MCF 10A (cell line): ENCODE measurements at places on chromosomes 5 and 9.

GRCh38 chr9:35079041-35079425, 709 bp downstream of the FANCG start:
- no peak for DNase-seq

DNA sequence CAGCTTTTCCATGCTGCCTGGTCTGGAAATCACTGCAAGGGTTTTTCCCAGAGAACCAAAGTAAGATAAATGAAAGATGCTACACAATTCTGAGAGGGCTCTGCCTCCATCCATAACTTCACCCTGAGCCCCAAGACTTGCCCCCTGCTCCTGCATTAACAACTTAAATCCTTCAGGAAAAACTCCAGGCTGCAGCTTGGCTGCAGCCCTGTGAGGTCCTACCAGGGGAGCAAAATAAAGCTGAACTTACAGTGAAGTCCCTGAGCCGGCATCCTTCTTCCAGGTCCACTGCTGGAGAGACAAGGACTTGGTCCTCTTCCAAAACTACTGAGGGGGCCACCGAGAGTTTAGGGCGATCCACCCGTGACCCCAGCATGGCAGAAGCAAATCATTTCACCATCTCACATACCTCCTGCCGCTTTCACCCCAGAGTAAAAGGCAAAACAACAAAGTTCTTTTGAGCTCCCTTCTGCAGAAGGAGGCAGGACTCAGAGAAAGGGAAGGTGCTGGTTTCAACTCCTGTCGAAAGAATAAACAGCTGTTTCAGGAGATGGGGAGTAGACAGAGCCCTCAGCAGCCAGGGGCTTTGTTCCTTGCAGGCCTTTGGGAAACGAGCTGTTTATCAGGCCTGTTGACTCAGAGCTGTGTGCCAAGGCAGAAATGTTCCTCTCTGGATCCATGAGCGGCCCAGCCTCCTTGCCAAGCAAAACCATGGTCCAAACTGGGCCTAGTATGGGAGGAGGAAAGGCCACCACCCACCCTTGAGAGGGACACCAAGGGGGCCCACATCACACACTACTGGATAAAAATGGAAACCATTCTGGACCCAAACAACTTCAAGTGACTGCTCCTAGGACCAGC, 20.6 kb downstream of the GGTA1 start:
- DNase-seq, result no peak

GRCh38 chr9:129225815-129226214, 47.8 kb upstream of the IER5L start:
- peak; percentile 68 for DNase-seq

DNA sequence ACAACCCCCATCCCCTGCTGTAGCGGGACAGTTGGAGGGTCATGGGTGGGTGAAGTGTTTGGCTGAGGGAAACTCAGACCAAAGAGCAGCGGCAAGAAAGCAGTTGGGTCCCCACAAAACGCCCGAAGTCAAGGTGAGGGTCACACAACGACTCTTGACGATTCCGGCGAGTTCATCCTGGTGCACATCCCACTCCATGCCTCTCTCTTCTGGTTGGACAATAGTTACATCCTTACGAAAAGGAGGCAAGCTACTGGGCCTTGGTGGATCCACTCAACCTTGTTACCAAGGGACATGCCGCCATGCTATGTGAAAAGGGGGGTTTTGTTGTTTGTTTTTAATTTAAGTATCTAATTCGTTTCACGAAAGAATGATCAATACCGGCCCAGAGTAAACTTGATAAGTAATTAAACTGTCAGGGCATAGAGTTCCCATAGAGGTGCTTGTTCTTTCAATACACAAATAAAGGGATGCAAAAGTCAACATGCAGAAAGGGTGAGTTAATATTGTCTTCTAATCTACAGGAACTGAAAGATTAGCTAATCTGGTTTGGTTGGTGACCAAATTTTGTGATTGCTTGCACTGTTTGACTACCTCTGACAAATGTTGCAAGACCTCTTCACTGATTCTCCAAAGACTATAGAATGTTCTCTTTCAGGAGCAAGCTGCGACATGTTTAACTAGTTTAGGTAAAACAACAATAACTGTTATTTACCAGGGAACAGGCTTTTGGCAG, 732 bp upstream of the SMIM15 start:
- DNase-seq, result peak; percentile 48

GRCh38 chr9:111051400-111051799, 13.1 kb upstream of the LPAR1 start:
- DNase-seq, result no peak

GRCh38 chr9:137671721-137672120, 52.9 kb downstream of the EHMT1 start:
- DNase-seq, result no peak

DNA sequence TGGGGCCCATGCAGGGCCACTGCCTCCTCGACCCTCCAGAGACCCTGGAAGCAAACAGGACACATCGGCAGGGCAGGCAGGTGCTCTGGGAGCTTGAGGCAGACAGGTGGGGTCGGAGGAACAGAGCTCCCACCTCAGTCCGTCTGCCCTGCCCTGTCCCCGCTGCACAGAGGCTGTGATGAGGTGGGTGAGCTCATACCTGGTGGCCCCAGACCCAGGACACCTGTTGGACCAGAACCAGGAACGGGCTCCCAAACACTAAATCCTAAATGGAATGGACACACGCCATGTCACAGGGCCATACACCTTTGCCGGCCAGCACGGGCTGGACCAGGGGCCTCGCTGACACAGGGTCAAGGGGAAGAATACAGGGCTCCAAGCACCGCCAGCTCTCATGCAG, 5.5 kb downstream of the SOHLH1 start:
- DNase-seq, result no peak

DNA sequence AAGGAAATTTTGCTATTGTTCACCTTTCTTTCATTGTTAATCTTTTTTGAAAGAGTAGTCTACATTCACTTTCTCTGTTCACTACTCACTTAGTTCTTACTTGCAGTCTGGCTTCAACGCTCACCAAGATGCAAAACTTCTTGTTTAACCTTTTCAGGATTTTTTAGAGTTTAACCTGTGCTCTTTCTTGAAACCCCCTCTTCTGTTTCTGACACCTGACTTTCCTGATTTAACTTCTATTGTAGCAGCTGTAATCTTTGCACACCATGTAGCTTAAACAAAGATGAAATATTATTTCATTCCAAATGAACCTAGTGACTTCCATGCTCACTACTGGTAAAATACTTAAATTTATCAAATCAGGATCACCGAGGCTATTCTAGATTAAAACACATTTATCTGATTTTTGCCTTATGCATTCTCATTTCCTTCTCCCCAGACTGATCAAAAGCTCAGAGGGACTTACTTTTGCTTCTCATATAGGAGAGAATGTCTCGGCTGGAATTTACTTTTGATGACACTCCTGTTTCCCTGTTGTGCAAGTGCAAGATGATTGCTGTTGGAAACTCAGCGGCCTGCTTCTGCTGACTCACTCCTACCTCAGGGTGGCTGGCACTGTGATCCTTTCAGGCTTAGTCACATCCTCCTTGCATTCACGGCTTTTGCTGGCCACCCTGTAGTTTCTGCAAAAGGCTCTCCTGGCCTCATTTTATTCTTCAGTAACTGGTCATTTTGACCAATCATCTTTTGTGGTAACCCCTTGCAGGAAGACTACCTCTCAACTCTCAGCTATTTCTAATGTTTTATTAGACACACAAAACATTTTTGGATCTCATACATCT, 109.3 kb upstream of the IFNE start:
- DNase-seq, result peak; percentile 89

GRCh38 chr5:127585661-127586060, 63.2 kb upstream of the CTXN3 start:
- DNase-seq, result no peak

DNA sequence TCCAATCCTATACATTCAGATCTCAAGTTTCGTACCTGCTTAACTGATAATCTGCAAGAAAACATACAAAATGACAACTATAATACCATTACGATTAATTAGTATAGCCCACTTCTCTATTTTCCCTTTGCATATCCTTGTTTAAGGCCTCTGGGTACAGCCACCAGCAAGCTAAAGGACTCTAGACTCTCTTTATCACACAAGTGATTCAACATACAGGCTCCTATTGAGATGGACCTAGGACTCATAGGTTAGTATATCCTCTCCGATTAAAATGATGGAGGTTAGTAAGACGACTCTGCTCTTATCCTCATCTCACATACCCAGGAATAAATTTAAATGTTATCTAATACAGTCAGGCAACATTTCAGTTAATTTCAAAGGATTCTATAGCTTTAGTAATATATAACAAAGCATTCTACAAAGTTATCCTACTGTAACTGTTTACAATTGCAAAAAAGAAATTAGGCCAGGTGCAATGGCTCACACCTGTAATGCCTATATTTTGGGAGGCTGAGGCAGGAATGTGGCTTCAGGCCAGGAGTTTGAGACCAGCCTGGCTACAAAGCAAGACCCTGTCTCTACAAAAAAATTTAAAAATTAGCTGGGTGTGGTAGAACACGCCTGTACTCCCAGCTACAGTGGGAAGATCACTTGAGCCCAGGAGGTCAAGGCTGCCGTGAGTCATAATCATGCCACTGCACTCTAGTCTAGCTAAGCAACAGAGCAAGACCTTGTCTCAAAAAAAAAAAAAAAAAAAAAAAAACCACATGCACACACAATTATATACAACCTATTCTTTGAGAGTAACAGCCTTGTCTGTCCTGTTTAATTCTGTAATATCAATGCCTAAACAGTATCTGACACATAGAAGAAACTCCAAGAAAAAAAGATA, 15.4 kb downstream of the HAUS6 start:
- peak; percentile 47 for DNase-seq

DNA sequence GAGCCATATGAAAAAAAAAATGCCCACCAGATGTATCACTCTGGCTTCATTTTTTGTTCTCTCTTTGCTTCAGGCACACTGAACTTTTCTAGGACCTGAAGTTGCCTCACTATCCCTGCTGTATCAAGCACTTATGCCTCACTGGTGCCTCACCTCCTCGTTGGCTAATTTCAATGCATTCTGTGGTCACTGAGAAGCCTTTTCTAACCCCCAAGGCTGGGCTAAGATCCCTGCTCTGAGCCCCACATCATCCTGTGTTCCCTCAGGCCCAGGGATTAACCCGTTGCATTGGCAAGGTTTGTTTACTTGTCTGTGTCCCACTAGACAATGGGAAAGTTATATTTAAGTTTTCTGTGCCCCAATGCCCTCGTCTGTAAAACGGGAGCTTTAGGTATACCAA, 362.7 kb downstream of the OSTF1 start:
- DNase-seq, result peak; percentile 36

DNA sequence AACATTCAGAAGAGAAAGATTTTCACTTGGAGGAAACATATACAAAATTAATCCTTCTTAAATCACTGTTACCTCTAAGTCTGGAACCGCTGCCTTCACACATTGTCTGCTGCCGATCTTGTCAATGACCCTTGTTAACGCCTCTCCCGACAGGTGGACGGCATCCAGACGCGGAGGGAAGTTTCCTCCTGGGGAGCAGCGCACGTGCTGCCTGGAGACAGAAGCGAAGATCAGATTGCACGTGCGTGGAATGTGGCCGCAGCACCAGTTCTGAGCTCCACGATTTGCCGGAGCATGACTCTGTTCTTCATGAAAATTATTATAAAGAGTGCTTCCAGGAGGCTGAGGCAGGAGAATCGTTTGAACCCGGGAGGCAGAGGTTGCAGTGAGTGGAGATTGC, 183.6 kb upstream of the IRX4 start:
- DNase-seq, result no peak

DNA sequence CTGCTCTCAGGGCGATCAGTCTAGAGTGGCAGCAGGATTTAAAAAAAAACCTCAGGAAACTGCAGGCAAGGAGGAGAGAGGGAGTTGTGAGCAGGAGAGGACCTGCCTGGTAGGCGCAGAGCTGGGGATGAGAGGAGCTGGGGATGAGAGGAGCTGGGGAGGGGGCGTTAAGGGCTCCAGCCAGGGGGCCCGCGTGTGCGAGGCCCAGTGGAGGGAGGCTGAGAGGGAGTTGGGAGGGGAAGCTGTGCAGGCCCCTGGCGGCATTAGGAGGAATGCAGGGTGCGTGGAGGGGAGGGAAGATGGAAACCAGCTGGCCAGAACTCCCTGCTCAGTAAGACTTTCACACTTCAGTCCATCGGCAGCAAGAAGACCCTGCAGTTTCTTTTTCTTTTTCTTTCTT, 45.2 kb upstream of the HMCN2 start:
- no peak for DNase-seq

- DNase-seq, result no peak
These were observed 61.1 kb upstream of the EQTN start for GRCh38 chr9:27358007-27358406.

DNA sequence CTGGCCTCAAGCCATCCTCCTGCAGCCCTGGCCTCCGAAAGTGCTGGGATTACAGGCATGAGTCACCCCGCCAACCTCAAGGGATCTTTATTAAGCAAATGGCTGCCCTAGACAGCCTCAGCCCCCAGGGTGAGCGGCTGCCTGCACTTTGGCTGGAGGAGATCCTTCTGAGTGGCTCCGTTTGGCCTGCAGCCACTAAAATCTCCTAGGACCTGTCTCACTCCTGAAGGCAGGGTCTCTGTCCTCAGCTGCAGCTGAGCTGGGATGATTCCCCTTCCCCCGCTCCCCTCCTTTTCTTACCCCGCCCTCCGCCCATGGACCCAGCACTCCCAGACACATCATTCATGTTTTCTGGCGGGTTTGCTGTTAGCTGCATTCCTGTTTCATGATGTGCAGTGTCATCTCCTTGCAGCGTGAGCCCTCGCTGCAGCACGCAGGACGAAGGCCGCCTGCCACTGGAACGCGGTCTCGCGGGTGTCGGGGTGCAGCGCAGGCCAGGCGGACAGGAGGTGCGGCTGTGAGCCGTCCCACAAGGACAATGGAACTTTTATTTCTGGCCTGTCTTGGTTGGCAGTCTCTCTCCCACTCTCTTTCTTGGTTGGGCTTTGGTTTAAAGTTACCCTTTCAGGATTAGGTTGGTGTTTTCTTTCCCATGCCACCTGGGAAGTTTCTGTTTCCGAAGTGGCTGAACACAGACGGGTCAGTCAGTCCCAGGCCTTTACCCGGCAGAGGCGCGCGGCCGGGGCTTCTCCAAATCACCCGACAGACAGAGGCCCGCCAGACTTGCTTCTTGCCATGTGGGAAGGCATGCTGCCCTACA, 137.1 kb downstream of the FOXD1 start:
- DNase-seq, result peak; percentile 88

DNA sequence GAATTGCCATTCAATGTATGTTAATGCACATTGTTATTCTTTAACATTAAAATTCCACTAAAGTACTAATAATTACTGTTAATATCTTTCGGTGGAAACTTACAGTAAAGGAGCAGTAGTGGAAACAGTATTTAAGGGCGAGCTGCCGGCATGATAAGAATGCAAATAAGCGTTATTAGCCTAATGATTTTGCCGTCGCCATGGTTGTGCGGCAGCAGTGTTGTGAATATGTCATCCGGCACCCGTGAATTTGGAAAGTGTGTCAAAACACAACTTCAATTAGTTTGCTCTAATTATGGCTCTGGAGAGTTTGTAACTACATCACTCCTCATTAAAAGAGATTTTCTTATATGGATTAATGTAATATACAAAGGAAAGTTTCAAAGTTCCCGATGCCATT, 81.4 kb downstream of the MVB12B start:
- DNase-seq, result no peak
